Stimulated activated CD8-positive, alpha-beta memory T cell treated with anti-CD3 and anti-CD28 coated beads, Interleukin-7, amount 100 ng/mL, for 1 hour (primary cell): ENCODE measurements at places on chromosomes 2 and 18.

DNA sequence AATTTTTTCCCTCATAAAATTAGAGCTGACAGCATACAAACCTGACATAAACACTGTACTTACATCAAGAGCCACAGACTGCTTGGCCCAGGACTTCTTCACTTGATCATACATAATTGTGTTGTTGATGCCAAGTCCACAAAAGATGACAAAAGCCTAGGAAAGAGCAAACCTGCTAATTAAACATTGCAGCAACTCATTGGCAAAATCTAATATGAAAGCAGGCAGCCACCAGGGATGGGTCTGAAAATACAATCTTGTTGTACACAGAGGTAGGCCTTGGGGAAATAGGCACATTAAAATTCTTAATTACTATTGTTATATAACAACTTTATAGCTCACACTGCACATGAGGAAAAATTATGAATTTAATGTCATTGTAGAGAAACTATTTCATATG, 255.8 kb downstream of the PDE11A start:
- no peak for DNase-seq

DNA sequence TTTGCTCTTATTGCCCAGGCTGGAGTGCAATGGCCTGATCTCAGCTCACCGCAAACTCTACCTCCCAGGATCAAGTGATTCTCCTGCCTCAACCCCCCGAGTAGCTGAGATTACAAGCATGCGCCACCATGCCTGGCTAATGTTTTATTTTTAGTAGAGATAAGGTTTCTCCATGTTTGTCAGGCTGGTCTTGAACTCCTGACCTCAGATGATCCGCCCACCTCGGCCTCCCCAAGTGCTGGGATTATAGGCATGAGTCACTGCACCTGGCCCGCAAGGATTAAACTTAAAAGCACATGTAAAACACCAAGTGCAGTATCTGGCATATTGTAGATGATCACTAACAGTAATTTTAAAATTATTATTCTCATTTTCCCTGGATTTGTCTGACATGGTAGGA, 72.9 kb downstream of the C1QL2 start:
- DNase-seq = no peak

- DNase-seq = no peak
Measured at GRCh38 chr2:105655244-105655643, 89.5 kb upstream of the NCK2 start.

GRCh38 chr18:24488824-24489493, 28.5 kb downstream of the HRH4 start:
- DNase-seq = no peak

GRCh38 chr18:79795446-79795845, 2.3 kb upstream of the KCNG2 start:
- no peak for DNase-seq

DNA sequence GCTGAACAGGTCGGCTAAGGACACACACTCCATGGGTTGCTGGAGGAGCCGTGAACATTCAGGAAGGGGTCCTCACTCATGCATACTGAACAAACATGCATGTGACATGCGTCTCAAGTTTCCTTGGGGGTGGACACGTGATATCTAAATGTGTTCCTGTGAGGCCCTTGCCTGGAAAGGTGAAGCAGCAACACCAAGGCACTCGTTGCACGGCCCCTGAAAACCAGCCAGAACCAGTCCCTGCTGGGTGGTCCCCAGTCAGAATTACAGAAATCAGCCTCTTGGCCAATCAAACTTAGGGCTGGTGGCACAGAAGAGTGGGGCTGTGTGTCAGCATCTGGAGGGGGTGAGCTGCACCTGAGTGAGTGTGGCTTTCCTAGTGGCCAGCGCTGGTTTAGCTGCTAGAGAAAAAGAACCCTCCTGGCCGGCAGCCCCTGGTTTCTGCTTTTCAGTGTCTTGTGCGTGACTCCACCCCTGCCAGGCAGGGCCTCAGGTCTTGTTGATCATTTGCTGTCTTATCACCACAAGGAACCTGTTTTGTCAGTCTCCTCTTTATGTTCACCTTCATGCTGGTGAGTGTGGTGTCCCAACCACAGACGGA, 3.2 kb upstream of the AQP12B start:
- DNase-seq = no peak

- DNase-seq = no peak
Measured at GRCh38 chr2:239005586-239005985, 157.7 kb downstream of the TWIST2 start.

- no peak for DNase-seq
Measured at GRCh38 chr2:25257032-25257552, 84.6 kb downstream of the DNMT3A start.

DNA sequence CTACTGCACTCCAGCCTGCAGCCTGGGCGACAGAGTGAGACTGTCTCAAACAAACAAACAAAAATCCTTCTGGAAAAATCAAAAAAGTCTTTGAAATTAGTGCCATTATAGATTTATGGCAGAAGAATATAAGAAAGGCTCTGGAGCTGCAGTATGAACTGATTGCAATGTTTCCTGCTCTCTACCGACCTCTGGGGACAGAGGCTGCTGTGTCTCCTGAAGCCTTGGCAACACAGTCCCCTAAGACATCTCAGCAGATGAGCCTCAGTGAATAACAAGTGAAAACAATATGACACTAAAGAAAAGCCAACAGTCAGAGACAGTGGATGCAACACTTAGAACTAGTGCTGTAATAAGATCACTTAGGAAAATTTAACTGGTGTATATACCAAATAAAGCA, 494.9 kb upstream of the LRATD1 start:
- DNase-seq = no peak

DNA sequence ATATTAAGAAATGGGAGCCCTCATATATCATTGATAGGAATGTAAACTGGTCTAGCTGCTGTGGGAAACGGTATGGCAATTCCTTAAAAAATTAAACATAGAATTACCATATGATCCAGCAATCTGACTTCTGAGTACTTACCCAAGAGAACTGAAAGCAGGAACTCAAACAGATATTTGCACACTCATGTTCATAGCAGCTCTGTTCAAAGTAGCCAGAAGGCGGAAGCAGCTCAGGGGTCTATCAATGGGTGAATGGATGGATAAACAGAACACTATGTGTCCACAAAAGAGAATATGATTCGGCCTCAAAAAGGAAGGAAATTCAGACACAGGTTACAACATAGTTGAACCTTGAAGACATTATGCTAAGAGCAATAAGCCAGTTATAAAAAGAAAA, 135.7 kb upstream of the NDUFV2 start:
- DNase-seq = no peak

DNA sequence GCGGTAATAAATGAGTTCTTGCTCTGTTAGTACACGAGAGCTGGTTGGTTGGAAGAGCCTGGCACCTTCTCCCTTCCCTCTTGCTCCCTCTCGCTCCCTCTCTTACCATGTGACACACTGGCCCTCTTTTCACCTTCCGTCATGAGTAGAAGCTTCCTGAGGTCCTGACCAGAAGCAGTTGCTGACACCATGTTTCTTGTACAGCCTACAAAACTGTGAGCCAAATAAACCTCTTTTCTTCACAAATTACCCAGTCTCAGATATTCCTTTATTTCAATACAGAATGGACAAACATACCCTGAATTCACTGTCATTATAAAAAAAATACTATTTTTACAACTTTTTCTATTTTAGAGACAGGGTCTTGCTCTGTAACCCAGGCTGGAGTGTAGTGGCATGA, 40.7 kb downstream of the EMILIN2 start:
- no peak for DNase-seq

GRCh38 chr2:173602153-173602795, 247.6 kb downstream of the CDCA7 start:
- no peak for DNase-seq

- no peak for DNase-seq
Measured at GRCh38 chr2:6068429-6068828, 376.2 kb downstream of the SOX11 start.

DNA sequence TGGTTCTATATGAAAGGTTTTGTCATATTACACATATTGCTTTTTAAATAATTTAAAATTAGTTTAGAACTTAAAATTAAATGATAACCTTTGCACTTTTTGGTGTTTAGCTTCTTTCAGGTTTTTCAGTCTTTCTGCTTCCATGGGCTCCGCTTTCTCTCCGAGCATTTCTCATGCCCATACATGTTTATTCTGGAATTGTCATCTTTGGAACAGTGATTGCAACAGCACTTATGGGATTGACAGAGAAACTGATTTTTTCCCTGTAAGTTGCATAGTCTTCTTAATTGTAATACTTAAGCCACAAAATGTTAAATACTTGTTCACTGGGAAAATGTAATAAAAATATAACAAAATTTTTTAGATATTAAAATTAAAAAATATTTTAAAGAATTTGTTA, 31.0 kb downstream of the CYBRD1 start:
- DNase-seq = no peak

- no peak for DNase-seq
Measured at GRCh38 chr2:171327043-171327496, 106.7 kb downstream of the METTL8 start.

GRCh38 chr2:204946892-204947291, 401.6 kb downstream of the PARD3B start:
- no peak for DNase-seq

GRCh38 chr2:8002765-8003393, 679.0 kb upstream of the ID2 start:
- no peak for DNase-seq

DNA sequence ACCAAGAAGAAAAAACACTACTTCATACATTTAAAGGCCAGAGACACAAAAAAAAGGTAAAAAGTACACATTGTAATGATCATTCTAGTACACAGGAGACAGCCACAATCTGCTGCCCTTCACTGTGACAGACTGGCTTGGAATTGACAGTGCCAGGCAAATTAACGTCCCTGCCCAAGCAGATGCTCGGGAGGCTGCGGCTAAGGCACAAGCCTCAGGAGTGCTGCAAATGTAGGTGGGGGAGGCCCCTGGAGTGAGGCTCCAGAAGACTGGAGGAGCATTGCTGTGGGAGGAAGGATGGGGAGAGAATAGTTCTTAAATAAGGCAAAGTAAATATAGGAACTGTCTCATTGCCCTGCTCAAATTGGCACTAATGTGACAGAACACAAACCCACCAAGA, 18.6 kb downstream of the ERCC3 start:
- no peak for DNase-seq

- DNase-seq = no peak
Measured at GRCh38 chr18:22542406-22542835, 124.7 kb upstream of the CTAGE1 start.

DNA sequence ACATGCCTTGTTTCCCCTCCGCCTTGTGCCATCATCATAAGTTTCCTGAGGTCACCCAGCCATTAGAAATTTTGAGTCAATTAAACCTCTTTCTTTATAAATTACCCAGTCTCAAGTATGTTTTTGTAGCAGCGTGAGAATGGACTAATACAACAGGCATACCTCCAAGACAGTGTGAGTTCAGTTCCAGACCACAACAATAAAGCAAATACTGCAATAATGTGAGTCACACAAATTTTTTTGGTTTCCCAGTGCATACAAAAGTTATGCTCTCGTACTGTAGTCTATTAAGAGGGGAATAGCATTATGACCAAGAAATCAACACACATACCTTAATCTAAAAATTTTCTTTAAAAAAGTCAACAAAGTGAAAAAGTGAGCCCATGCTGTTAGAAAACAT, 217.2 kb downstream of the NR4A2 start:
- no peak for DNase-seq

GRCh38 chr2:192236136-192236535, 41.4 kb upstream of the TMEFF2 start:
- no peak for DNase-seq
